ENCODE measurements at places on chromosomes 16 and 17. TPM values are rescaled to one million over a fixed set of nuclear protein-coding genes. Genes with fewer than 3 reads are reported as not detected.

GRCh38 chr16:51845586-51846305 is 694.7 kb upstream of the SALL1 start:
- no peak for DNase-seq

The CRHR1 gene
- total RNA-seq = 0.26 TPM

DNA sequence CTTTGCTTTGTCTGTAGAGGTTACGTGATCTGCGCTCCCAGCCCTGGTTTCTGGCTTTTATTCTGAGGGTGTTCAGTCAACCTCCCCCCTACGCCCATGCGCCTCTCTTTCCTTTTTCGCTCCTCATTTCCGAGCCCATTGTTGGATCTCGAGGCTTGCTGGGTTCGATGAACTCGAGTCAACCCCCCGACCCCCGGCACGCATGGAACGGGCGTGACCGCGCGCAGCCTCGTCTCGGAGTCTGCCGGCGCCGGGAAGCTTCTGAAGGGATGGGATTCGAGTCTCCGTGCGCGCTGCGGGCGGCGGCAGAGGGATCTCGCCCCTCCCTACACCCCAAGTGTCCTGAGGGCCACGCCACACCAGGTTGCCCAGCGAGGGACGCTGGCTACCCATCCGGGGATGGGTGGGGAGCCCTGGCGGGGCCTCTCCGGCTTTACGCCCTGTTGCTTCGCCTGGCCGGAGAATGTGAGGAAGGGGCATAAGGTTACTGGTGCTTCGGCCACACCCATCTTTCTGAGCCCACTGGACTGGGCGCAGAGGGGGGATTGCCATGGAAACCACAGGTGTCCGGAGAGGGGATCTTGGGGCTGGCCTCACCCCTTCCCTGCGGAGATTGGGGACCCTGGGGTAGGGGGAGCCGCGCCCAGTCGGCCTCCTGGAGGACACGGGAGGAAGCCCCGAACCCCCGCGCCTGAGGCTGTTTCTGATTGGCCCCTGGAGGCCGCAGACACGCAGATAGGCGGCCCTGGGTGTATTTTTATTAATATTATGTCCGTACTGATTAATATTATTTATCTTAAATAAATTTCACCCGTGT is 1.8 kb downstream of the MAPT start:
- DNase-seq = no peak

The ICAM2 gene
- total RNA-seq = 29.0 TPM

DNA sequence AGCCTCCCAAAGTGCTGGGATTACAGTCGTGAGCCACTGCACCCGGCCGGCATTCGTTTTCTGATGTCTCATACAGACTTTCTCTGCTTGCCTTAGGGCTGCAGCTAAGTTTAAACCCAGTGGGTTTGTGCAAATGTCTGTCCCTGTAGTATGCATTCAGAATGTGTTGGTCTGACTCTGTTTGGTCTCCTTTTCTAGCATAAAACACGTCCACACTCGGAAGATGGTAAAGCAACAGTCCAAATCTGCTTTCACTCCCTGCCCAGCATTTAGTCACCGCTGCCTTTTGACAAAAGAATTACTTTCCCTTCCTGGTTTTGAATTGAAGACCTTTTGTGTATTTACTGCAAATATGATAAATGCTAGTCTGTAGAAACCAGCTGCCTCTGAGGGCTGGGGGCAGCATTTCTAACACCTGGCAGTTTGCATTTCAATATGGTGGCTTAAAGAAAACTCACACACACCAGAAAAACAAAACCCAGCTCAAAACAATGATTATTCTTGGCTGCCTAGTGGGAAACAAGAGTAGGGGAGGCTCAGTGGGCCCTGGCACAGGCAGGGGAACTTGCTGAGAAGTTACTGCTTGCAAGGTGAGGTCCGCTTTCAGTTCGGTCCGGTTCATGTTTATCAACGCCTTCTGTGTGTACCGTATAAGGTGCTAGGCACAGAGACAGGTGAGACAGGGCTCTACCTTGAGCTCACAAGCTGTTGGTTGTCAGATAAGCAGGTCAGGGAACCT is 56.9 kb downstream of the MSI2 start:
- DNase-seq = no peak

The GLP2R gene
- total RNA-seq = 5.5 TPM

DNA sequence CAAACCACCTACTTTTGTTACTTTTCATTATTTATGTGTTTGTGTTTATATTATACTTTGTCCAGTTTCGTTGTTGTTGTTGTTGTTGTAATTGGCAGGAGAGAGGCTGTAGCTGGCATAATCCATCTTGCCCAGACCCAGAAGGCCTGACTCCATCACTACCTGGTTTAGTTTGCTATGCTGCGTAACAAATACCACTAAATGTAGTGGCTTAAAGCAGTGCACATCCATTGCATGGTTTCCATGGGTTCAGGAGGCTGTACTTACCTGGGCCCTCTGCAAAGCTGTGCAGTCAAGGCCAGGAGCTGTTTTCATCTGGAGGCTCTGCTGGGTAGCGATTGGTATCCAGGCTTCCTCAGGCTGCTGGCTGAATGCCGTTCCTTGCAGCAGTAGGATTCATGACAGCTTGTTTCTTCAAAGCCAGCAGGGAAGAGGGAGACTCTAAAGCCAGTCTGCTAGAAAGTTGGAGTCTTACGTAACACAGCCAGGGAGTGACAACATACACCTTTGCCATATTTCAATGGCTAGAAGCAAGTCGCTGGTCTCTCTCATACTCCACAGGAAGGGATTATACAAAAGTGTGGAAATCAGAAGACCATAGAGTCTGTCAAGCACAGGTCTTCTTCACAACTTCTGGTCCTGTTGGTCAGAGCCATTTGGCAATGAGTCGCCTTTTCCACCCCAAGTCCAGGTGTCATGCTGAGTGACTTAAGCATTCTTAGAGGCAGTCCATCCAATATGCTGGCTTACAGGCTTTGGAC is 41.1 kb downstream of the TNRC6C start:
- DNase-seq = no peak

DNA sequence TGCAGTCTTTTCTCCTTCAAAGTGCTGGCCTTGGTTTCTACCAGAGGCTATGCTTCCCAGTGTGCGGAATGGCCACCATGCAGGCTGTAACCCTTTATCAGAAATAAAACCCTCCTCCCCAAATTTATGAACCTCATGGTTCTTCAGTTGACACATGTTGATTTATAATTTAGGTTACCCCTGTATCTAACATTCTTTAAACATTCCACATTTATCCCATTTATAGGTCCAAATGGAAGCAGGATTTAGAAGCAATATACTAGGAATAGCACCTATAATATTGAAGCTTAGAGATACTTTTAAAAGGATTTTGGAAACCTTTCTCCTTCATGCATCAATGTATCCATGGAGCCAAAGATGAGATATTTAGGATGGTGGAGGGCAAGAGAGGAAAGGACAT is 438.8 kb upstream of the C16orf82 start:
- DNase-seq = no peak

DNA sequence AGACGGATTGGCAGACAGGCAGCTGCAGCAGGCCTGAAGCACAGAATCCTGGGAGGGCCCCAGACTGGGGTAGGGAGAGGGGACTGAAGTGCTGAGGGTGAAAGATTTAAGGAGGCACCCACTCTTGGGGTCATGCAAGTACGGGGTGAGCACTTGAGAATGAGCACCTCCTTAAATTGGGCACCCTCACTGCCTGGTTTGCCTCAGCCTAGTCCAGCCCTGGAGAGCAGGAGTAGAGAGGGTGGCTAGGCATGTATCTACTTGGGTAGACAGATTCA is 154.1 kb upstream of the CDC42EP4 start:
- no peak for DNase-seq

The NAE1 gene
- total RNA-seq = 74.4 TPM

DNA sequence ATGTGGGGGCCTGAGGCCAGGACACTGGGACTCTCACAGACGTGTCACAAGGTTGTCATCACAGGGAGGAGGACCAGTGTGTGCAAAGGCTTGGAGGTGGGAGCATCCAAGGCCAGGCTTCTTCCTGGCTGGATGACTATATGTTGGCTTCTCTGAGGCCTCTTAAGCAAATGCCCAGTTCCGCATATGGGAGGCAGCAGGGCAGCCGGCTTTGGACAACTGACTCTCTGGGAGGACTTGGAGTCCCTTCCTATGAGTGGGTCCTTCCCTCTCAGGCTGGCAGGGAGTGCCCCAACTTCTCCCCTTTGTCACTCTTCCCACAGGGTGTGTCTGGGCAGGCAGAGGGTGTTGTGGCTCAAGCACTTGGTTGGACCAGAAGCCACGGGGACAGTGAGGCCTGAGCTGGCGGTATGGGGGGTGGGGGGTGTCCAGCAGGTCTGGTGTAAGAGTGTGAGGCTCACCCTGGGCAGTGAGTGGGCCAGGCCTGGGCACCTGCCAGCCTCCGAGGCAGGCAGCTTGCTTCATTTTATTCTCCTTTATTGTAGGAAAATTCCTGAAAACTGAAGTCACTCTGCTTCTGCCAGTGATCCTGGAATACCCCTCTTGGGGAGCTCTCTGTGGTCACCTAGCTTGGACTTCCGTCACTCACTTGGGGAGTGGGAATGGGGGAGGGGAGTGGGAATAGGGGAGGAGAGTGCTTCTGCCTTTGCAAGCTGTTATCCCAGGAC is 14.9 kb downstream of the ADGRG1 start:
- DNase-seq = no peak

- DNase-seq = no peak
Measured at GRCh38 chr16:70523743-70524398, at the start of gene SF3B3. Gene SF3B3 (plus strand): TSS chr16:70523816. CDS start chr16:70526657, 2,841 bp downstream.

GRCh38 chr16:86389566-86390328 is 120.6 kb upstream of the FOXF1 start:
- DNase-seq = no peak

GRCh38 chr16:31421587-31421986 is 6.6 kb downstream of the COX6A2 start:
- no peak for DNase-seq

The CENPT gene
- 16.5 TPM for total RNA-seq

The MSL1 gene
- total RNA-seq = 81.3 TPM

The ZNF287 gene
- total RNA-seq = 18.2 TPM

The DBNDD1 gene
- 0.26 TPM for total RNA-seq

GRCh38 chr17:44187131-44187899 is 543 bp downstream of the TMUB2 start:
- no peak for DNase-seq

The LDHD gene
- 1.5 TPM for total RNA-seq

GRCh38 chr16:28274676-28275075 is 17.6 kb upstream of the SBK1 start:
- DNase-seq = no peak

- DNase-seq = no peak
Measured at GRCh38 chr16:2528161-2529060, 2.8 kb downstream of the CEMP1 start.

GRCh38 chr17:72421128-72422092 is 300.6 kb downstream of the SOX9 start:
- no peak for DNase-seq

GRCh38 chr17:8500609-8501008 is 64.9 kb downstream of the NDEL1 start:
- no peak for DNase-seq

The NOG gene
- total RNA-seq = 1.9 TPM

The TSPOAP1 gene
- 7.4 TPM for total RNA-seq

The SKAP1 gene
- 1.7 TPM for total RNA-seq

The CEP112 gene
- 36.6 TPM for total RNA-seq

DNA sequence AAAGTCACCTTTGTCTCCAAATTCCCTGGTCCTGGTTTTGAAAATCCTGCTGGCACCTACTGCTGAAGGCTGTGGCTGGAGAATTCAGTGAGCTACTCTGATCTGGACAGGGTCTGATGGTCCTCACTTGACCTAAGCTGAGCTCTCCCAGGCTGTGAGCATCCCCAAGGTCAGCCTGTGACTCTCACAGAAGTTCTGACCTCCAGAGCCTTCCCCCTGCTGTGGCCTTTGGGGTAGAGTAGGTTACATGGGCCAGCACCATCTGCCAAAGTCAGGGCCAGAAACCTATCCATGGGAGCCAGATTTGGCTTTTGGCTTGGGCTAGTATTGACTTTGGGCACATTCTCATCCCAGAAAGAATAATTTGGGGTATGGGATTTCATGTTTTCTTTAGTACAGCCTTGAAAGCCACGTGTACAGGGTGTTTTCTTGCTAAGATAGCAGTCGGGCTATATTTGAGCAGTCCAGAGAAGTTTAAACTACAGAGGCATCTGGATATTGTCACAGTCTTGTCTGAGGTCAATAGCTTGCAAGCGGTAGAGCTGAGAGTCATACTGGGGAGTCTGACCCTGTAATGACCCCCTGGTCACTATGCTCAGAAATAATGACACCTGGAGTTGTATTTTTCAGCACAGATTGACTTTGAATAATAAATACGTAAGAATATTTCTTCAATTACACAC is 6.2 kb upstream of the AGRP start:
- no peak for DNase-seq

The SPNS3 gene
- 0.16 TPM for total RNA-seq

DNA sequence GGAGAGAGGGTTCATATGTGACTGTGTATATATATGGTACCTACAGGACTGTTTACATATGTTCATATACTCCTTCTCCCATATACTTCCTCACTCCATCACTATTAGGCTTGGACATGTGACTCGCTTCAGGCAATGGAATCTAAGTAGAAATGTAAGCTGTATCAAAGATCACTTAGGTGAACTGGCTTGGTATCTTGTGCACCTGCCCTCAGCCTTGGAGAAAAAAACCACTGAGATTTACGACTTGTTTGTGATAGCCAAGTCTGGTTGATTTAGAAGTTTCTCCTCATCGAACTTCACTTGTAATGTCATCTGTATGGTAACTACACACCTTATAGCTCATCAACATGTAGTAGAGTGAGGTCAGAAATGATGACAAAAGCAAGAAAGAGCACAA is 59.9 kb downstream of the FBXL20 start:
- DNase-seq = no peak
